ENCODE measurements at places on chromosomes 16 and 17.

GRCh38 chr17:33121756-33122155 is 130.1 kb downstream of the SPACA3 start:
- no peak for DNase-seq

GRCh38 chr17:8231701-8232100 is 16.2 kb downstream of the CTC1 start:
- no peak for DNase-seq

GRCh38 chr17:52025236-52025635 is 133.3 kb downstream of the CA10 start:
- DNase-seq, result no peak

- no peak for DNase-seq
Observed at GRCh38 chr16:598823-599739, 9.2 kb downstream of the RAB40C start.

GRCh38 chr16:78286065-78286464 is 186.6 kb downstream of the WWOX start:
- no peak for DNase-seq

DNA sequence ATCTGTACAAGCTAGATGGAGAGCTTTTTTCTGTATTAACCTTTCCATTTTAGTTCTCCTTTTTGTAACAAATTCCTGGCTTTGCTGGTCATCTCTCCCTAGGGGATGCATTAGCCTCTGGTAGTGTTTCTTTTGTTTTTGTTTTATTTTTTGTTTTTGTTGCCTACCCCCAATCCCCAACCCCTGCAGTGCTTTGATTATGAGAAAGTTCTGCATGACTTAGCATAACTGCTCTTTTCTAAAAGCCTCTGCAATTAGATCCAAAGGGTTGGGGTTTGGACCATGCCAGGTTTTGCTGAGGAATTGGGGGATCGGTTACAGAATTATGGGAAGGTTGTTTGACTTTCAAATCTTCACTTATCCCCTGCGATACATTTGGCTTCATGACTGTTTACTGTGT is 98.2 kb downstream of the ADAMTS18 start:
- no peak for DNase-seq

DNA sequence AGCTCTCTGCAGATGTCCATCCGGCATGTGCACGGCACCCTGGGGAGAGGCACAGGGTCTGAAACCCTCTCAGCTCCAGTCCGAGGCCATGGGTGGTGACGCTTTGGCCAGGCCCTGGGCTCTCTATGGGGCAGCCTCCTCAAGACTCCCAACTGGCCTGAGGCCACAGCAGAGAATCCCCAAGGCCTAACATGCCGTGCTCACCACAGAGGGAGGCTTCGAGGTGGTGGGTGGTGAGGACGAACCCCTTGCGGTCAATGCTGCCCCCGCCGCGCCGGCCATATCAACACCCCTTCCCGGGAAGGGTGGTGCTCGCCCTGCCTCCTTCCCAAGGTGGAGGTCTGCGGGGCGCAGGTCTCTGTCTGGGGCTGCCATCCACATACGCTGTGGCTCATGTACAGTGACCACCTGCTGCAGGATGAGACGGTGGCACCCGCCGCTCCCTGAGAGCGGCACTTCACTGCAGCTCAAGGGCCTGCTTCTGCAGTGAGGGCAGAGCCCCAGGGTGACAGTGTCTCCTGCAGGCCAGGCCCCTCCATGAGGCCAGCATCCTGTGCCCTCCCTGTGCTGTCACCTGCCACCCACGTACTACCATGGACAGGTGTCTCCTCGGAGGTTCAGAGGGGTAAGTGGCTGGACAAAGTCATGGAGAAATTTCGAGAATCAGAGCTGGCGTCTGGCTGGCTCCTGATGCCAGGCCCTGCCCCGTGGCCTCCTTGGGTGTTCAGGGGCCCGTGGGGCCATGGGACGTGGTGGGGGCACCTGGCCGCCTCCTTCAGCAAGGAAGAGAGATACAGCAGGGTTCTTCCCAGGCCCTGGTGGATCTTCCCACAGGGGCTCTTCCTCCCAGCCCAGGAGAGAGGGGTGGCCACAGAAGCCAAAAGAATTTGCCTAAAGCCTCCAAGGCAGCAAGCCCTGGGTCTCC is 54.6 kb upstream of the ACSF3 start:
- no peak for DNase-seq

- no peak for DNase-seq
Observed at GRCh38 chr17:64005734-64006167, 7.6 kb downstream of the PRR29 start.

DNA sequence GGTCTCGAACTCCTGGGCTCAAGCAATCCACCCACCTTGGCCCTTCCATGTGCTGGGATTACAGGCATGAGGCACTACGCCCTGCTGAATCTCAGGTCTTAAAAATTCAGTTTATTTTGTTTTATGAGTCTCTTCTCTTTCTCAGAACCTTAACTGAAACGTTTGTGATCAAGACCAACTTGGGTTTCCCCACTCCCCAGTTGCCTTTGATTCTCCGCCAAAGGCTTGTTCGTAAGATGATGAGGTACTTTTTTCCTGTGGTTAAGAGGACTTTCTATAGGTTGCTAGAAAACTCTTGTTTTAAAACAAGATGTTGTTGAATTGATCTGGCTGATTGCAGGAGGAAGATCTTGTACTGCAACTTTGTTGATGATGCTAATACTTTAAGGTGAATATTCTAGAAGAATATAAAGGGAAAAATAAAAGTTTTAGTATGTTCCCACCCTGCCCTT is 11.7 kb downstream of the ABCC1 start:
- peak; percentile 51 for DNase-seq

GRCh38 chr16:9124908-9125584 is 33.6 kb downstream of the HAPSTR1 start:
- no peak for DNase-seq

GRCh38 chr16:57518520-57518919 is 17.9 kb downstream of the CCDC102A start:
- DNase-seq, result no peak

DNA sequence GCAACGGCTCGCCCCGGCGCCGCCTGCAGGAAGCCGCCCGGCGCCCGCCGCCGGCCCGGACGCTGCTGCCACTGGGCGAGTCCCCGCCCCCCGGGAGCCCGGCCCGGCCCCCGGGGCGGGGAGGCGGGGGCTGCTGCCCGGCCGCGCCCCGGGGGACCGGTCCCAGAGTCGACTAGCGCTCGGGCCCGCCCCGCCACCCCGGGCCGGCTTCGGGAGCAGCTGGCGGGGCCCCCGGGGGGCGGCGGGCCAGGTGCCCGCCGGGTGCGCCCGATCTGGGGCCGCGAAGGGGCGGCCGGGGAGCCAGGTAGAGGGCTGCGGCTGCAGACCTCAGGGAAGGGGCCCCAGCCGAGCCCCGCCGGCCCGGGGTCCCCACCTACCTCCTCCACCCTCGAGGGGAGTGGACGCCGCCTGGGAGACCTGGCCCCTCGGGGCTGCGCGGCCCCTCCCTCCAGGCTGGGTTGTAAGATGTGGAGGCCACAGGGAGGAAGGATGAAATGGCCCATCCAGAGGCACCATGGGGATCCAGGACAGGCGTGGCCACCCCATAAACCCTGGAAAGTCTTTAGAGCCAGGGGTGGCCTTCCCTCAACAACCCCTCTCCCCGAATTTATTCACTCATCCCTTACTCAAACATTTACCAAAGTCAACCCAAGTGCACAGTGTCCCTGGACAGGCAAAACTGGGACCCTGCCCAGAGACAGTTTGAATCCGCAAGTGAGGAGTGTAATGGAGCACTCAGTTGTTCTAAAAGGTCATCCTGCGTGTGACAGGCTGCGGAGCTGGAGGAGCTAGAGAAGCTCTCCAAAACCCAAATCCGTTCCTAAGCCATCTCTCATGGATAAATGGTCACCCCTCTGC is at the start of gene CDYL2:
Gene CDYL2, minus strand, starts transcription at position 73 of the 858 bp plus-strand sequence. CDS start 425 bp downstream, outside the sequence.
- peak; percentile 31 for DNase-seq

- no peak for DNase-seq
Observed at GRCh38 chr16:75471723-75472633, 7.5 kb upstream of the TMEM170A start.

- no peak for DNase-seq
Observed at GRCh38 chr16:84874004-84874435, 54.2 kb downstream of the CRISPLD2 start.

- peak; percentile 42 for DNase-seq
Observed at GRCh38 chr17:42578282-42578869, 847 bp upstream of the PSMC3IP start.

GRCh38 chr17:39800540-39800939 is 62.8 kb downstream of the GRB7 start:
- DNase-seq, result peak; percentile 15

DNA sequence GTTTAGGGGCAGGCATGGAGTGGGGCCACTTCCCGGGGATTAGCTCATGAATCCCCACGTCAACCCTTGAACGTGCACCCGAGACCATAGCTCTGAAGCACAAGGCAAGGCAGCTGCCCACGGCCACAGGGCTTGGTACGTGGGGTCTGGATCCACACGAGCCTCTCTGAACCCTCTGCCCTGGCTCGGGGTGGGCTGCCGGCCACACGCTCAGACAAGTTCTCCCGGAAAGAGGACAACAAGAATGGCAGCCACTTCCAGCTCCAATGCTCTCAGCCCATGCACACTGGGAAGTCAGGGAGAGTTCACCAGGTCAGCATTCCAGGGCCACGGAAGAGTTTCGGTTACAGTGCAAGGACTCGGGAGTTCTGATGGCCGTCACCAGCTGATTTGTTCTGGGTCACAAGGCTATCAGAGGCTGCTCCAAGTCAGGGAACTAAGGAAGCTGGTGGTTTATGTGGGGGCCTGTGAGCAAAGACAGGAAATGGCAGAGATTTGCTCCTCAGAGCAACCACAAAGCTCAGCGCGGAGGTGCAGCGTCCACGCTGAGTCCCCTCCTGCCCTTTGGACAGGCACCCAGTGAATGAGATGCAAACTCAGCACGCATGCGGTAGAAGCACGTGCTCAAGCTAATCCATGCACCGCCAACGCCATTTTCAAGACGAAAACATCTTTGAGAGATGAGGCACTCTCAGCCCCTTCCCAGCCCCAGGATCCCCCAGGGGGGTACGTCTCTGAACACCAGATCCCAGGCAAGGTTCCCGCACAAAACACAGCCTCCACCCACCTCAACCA is 356.4 kb downstream of the FOXL1 start:
- DNase-seq, result no peak

DNA sequence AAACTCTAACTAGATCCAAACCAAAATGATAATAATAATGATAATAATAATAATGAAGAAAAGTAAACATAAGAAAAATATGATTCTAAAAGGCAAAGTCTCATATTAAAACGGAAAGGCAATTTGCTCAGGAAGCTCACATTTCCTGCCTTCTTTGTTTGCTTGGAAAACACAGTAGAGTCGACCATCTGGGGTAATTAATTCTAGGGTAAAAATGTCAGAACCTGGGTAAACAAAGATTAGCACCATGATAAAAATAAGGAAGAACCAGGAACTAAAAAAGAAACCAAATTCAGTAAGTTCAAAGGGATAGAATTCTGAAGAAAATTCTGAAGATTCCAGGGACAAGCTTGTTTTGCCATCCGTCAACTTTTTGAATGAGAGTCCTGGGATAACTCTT is 16.2 kb downstream of the KRABD2 start:
- DNase-seq, result no peak

DNA sequence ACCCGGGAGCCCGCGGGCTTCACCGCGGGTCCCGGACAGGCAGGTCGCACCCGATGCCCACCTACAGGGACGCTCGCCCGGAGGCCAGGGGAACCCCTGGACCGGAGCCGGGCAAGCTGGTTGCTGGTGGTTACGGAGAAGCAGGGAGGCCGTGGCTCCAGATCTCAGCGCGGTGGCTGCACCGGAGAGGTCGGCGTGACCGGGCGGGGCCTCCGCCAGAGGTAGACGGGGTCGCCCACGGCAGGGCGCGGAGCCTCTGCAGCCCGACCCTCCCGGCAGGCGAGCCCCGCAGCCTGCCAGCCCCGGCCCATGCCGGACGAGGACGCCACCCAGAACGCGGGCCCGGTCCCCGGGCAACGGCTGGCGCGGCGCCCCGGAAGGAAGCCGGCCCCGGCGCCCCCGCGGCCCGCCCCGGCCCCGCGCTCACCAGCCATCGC is 341 bp downstream of the PCYT2 start:
- no peak for DNase-seq

- no peak for DNase-seq
Observed at GRCh38 chr16:85494315-85494714, 118.8 kb upstream of the GSE1 start.

DNA sequence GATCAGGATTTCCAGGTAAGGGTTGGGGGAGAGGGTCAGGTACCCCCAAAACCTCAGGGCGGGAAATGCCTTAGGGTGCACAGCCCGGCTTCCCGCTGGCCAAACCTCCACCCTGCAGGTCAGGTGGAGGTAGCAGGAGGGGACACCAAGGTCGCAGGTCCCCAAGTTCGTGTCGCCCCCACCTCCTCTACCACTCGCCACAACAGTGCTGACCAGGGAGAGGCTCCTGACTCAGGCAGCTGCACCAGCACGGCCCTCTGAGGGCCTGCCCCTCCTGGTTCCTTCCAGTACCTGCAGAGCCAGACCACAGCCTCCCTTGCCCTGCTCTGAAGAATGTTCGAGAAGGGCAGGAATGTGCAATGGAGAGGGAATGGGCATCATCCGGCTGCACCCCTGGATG is 3.9 kb downstream of the MRPL28 start:
- DNase-seq, result no peak

DNA sequence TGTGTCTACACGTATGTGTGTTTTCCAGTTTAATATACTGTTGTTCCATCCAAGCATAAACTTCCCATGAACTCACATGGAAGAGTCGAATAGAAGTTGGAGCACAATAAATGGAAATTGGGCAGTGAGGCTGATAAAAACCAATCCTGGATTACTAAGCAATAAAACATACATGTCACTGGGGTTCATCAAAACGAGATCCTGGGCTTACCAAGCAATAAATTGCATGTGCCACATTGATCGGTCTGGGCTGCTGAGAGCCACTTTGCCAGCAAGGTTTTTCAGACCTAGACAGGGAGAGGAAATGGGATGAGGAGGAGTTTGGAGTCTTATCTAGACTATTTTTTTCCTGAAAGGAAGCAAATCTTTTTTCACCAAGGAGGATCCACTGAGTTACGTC is 322.3 kb upstream of the C16orf82 start:
- no peak for DNase-seq

- DNase-seq, result no peak
Observed at GRCh38 chr16:77488652-77489051, 53.8 kb upstream of the ADAMTS18 start.

DNA sequence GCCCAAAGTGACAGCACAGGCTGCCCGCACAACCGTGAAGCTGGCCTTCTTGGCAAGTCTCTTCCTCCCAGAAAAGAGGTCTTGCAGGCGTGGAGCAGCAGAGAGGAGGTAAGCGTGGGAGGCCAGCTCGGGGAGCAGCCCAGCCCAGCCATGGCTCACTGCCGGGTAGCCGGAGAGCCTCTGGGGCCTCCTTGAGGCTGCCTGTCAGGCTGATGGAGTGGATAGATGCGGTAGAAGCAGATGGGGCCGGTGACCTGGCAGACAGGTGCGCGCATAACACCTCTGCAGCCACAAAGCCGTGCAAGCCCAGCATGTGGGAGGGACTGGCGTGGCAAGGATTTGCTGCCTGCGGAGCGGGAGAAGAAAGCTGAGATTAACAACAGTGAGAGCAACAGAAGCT is 17.1 kb upstream of the DOK4 start:
- no peak for DNase-seq

- DNase-seq, result peak; percentile 63
Observed at GRCh38 chr16:3020604-3021448, 658 bp downstream of the TNFRSF12A start.
